Mesothelial cell of epicardium (in vitro differentiated cells): ENCODE measurements at places on chromosomes 11 and 22. TPM values are rescaled to one million over a fixed set of nuclear protein-coding genes. Genes with fewer than 3 reads are reported as not detected.

Gene VPREB1
- total RNA-seq: not detected in 3 replicates

Gene MMP8
- not detected in 3 replicates for total RNA-seq

- no peak for DNase-seq
Measured at GRCh38 chr11:7964873-7965272, 374 bp downstream of the NLRP10 start.

GRCh38 chr11:103940551-103940950 is 95.9 kb upstream of the DDI1 start:
- DNase-seq: no peak

Gene GP1BB
- 1.4 to 5.7 TPM (median 4.4 TPM) in 3 replicates for total RNA-seq

DNA sequence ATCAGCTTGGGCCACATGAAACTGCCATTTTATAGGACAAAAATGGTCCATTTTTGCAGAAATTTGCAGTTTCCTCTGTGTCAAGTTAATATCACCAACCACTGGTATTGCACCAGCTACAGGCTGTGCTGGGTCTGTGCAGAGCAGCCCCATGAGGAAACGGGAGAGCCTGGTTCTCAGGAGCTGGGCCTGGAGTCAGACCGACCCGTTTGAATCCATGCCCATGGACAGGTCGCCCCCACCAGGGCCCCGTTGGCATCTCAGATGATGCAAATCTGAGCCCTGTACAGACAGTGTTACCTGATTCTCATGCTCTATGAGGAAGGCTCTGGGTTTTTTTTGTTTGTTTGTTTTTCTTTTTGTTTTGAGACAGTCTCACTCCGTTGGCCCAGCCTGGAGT is 9.8 kb upstream of the SEC14L6 start:
- no peak for DNase-seq

Gene OR52M1
- not detected in 3 replicates for total RNA-seq

DNA sequence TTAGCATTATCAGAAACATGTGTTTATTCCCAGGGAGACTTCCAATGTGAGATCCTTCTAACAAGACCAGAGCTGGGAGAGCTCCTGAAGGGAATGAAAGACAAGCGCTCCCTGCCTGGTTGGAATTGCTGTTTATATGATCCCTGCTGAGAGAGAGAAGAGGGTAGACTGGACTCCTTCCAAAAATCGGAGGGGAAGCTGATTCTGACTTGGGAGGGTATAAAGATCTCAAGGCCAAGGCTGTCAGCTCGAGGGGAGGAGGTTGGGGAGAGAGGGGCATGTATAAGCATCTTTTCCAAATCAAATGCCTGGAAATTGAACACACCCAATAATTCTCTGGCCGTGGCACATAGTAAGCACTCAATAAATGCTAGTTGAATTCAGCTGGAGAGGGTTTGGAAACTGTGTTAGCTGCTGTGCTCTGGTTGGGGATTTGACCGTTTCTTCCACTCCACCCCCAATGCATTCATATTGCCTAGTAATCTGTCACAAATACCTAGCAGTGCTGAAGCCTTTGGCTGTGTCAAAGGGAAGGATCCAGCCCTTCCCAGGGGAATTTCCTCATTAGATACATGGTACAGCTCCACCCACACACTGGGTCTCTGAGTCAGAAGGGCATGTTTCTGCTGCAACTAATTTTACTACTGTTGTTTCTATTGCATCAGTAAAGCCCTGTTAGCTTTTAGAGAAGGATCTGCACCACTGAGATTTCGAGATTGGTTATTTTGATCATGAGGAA is 61.5 kb downstream of the CACNG2 start:
- DNase-seq: no peak

GRCh38 chr22:24175160-24175808 is 6.0 kb upstream of the SUSD2 start:
- no peak for DNase-seq

DNA sequence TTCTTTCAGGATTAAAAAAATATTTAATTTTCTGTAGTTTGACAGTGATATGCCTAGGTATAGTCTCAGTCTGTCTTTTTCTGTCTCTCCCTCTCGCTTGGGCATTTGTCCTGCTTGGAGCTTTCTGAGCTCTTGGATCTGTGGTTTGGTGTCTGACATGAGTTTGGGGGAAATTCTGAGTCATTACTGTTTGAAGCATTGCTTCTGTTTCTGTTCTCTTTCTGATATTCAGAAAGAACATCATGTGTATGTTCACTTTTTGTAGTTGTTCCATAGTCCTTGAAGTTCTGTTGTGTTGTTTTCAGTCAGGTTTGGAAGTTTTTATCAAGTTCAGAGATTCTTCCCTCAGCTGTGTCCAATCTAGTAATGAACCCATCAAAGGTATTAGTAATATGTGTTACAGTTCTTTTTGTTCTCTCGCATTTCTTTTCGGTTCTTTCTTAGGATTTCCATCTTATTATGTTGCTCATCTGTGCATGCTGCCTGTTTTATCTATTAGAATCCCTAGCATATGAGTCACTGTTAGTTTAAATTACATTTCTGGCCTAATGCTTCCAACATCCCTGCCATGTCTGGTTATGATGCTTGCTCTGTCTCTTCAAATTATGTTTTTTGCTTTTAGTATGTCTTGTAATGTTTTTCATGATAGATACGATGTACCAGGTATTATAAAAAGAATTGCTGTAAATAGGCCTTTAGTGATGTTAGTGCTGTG is 48.4 kb downstream of the DDX10 start:
- DNase-seq: no peak

- DNase-seq: no peak
Measured at GRCh38 chr22:49066619-49067018, 761.1 kb downstream of the BRD1 start.

DNA sequence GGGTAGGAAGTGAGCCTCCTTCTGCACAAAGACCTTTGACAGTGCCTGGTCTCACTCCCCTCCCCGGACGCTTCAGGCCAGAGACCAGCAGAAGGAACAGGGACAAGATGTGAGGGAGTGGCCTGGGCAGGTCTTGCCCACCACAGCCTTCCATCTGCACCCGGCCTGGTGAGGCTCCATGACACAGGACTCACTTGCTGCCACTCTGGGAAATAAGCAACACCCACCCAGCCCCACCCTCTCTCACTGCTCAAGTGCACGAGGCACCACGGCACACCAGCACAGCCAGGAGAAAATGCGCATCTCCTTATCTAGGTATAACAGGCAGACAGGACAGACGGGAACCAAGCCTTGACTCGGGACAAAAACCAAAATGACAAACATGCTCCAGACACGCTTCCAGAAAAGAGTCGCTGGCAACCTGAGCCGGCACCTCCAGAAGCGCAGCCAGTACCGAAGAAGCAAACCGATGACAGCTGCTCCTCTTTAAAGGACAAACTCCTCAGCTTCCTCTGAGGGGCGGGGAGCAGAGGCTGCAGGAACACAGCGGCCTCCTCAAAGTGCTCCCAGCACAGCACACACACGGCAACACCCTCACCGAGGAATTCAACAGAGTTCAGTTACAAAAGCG is 41.7 kb downstream of the BRD1 start:
- no peak for DNase-seq

DNA sequence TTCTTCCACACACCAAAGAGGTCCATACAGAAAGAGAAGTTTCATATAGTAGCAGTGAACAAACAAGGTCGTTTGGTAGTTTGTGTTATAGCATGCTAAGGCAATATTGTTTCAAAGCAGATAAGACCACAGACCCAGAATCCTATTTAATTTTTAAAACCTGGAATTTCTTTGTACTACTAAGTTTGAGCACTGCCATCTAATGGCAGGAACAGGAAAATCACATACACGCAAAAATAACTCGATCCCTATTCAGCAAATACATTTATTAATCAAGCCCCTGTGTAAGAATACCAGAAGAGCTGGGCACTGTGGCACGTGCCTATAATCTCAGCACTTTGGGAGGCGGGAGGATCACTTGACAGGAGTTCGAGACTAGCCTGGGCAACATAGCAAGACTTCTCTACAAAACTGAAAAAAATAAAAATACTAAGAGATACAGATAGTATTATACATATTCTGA is 2.9 kb upstream of the BTBD10 start:
- DNase-seq: no peak

DNA sequence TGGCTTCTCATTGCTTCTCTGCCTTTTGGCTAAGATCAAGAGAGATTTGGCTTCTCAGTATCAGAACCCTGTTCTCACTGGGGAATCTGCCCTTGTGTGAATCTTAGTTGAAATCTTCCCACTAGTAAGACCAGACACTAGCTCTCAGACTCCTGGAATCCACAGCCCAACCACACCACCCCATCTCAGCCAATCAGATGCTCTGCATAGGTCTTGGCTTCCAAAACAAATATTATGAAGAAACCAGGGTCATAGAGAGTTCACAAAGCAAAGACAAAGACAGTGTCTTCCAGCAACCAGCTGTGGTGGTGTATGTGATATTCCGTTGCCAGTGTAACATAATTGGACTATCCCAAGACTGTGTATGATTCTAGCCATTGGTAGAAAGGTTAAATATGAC is 5.4 kb downstream of the OR8B12 start:
- DNase-seq: no peak

- DNase-seq: no peak
Measured at GRCh38 chr11:122763108-122763507, 75.2 kb upstream of the CRTAM start.

DNA sequence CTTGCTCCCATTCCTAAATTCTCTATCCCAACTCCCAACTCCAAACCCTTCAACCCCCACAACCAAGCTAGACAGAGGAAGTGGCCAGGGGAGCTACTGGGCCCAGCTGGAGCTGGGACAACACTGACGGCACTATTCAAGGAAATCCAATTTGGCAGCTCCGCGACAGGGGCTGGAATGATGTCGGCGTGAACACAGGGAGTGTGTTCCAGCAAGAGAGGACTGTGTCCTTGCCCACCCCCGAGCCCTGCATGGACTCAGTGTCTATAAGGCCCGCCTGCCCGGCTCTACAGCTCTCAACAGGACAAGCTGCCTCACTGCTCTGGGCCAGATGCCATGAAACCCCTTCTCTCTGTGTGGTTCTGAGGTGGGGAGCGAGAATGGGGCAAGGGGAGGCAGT is 11.3 kb downstream of the PCSK7 start:
- DNase-seq: no peak

DNA sequence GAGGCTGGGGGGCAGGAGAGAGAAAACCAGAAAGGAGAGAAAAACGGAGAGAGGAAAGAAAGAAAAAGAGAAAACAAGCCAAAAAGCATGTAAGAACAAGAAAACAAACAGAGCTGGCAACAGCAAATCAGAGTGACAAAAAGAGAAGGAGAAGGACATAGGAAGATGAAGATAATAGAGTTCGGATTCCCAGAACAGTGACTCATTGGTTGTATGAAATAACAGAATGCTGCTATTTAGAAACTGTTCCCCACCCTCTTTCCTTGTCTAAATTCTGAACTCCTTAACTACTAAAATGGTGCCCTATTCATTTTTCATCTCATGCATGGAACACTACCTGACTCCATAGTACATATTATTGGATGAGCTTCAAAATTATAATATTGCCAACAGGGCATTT is 317.4 kb downstream of the C11orf87 start:
- no peak for DNase-seq

GRCh38 chr11:81644239-81644840 is 1089.3 kb downstream of the FAM181B start:
- no peak for DNase-seq

- DNase-seq: no peak
Measured at GRCh38 chr11:46865340-46865739, 19.3 kb upstream of the CKAP5 start.

Gene TBX10
- not detected in 3 replicates for total RNA-seq

DNA sequence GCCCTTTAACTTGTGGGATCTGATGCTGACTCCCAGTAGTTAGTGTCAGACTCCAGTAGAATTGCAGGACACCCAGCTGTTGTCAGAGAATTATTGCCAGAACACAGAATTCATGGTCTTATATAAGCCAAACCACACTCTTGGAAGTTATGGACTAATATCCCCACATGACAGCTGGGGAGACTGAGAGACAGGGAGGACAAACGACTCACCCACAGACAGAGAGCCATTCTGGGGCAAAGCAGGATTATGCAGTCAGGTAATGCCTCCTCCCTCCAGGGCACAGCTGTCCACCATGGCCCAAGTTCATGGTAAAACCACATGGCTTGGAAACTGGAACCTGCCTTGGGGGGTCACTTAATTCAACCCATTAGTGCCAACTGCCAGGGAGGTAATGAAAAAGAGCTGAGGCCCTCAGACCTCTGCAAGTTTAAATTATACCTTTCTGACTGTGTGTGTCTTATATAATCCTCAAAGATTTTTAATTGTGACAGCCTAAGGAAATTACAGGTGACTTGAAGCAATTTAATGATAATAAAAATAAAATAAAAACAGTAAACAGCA is 299.5 kb downstream of the BUD13 start:
- DNase-seq: no peak

- DNase-seq: no peak
Measured at GRCh38 chr11:83151274-83151977, 5.5 kb upstream of the PCF11 start.

DNA sequence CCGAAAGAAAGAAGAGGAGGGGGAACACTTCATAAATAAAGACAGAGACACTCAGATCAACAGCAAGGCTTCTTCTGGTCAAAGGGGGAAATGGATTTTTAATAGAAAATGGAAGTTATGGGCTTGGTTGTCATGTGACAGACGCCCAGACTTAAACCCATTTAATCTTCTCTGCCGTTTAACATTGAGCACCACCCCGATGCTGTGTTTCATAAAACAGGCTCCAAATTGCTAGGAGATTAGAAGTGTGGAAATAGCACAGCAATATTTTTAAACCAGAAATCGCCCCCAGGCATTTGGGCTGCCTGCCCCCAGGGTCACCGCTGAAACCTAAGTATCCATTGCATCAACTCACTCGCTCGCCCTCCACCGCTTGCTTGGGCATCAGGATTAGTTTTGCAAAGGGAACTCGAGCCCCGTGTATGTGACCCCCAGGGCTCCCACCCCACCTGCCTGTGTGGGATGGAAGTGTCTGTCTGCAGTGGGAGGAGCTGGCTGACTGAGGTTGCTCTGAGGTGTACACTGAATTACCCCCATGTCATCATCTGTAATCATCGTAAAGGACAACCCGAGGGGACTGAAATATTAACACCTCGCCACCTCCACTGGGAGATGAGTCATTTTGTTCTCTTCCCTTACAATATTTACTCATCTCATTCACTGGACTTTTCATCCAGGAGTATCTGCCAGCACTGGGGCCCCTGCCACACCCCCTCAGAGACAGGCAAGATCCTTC is 10.7 kb downstream of the DSCAML1 start:
- DNase-seq: no peak

Gene TTLL8
- 0.11 to 0.44 TPM (median 0.13 TPM) in 3 replicates for total RNA-seq
